ENCODE measurements at places on chromosomes 13 and 19.
A peak's percentile ranks its signal among the peaks of the same experiment; 100 is the strongest.

DNA sequence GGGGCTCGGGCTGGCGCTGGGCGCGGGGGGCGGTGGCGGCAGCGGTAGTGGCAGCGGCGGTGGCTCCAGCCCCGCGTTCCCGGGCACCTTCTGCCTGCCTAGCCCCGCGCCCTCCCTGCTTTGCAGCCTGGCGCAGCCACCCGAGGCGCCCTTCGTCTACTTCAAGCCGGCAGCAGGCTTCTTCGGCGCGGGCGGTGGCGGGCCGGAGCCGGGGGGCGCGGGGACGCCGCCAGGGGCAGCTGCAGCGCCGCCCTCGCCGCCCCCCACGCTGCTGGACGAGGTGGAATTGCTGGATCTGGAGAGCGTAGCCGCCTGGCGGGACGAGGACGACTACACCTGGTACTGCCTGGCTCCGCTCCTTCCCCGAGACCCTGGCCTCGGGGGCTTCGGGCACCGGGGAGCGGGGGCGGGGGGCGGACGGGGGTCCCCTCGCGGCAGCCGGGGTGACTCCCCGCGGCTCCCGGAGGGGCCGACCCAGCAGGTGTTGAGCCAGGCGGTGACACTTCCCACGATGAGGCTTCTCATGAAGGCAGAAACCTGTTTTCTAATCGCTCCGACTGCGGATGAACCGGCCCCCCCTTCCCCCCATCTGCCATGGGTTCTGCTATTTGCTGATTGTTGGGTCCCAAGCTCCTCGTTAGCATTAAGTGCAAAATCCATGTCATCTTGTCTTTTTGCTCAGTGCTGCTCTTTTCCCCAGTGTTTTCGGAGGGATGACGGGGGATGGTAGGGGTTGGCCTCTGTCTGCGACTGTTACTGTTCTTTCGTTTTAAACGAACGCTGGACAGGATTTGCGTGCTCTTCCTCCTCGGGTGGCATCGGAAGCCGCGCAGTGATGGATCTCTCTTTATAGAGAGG is 943 bp downstream of the SLAIN1 start:
- DNase-seq = peak; percentile 7

GRCh38 chr19:1411255-1412191 is 4.1 kb downstream of the DAZAP1 start:
- DNase-seq = no peak

- no peak for DNase-seq
Observed at GRCh38 chr19:32971012-32971595, 654 bp downstream of the CEP89 start.

DNA sequence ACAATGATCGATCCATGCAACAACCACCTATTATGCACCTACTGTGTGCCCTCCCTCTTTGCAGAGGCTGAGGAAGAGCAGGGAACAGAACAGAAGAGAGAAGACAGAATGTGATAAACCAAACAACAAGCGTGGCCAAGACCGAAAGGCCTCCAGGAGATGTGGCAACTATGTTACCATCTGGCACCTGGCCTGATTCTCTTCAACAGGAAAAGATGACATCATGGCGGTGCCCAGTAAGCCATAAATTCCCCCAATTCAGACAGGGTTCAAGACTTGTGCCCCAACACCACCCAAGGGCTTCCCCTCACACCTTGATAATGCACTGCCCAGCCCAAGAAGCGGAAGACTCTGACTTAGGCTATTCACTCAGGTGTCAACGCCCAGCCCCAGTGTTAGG is 44.3 kb downstream of the SLC7A1 start:
- no peak for DNase-seq

DNA sequence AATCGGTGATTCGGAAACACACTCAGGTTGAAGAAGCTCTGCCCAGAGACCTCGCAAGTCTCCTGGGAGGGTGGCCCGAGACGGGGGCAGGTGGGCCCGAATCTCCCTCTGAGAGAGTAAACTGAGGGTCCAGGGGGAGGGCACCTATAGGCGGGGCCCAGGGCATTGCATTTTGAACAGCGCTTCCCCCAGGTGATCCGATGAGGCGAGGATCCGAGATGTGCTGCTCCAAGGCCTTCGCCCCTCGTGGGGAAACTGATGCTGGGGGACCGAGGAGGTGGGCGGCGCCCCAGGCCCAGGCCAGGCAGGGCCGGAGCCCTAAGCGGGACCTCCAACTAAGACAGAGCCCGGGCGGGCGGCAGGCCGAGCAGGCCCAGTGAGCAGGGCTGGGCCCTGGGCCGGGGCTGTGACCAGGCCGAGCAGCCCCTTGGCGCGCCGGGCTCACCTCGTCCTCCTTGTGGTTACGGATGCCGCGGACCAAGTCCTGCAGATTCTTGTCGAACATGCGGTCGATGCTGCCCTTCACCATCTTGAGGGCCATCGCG is 500 bp downstream of the AP3D1 start:
- no peak for DNase-seq

- DNase-seq = peak; percentile 29
Observed at GRCh38 chr19:3665681-3666544, 34.4 kb downstream of the PIP5K1C start.

DNA sequence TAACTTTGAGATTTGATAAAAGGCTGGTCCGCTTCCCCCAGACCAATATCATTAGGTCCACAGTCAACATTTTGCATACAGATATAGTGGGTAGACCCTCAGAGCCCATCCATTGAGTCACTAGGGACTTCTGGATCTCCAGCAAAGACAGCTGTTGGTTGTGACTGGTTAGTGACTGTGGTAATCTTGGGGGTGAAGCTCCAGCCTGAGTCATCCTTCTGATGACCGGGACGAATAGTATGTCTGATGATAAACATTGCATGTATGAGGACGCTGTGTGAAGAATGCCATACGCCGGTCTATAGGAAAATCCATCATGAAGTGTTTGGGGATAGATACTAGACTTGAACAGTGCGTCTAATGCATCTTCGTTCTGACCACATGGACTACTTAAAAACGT is 307.0 kb downstream of the UQCRFS1 start:
- no peak for DNase-seq

DNA sequence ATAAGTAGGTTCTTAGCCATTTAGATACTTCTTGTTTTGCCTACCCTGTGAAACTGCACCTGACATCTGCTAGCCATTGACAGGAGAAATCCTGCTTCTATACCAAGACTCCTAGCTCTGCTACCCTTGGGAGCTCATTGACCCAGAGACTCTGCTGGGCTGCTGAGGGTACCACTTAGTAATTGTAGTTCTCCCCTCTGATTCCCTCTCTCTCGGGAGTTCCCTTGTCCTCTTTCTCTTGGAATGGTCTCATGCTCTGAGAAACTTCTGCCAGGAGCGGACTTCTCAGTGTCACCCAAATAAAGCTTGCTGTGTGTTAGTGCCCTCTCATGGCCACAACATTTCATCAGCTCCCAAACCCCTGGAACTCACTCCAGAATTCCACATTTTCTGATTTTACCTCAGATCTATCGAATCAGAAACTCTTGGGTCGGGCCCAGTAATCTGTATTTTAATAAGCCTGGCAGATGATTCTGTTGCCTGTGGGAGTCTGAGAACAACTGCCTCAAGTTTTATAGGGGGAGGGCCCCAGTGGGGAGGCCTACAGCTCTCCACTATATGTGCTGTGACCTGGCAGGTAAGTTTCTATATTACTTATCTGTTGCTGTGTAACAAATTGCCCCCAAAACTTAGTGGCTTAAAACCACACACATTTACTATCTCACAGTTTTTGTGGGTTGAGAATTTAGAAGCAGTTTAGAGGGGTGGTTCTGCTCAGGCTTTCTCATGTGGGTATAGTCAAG is 221.1 kb downstream of the TDRD3 start:
- no peak for DNase-seq

DNA sequence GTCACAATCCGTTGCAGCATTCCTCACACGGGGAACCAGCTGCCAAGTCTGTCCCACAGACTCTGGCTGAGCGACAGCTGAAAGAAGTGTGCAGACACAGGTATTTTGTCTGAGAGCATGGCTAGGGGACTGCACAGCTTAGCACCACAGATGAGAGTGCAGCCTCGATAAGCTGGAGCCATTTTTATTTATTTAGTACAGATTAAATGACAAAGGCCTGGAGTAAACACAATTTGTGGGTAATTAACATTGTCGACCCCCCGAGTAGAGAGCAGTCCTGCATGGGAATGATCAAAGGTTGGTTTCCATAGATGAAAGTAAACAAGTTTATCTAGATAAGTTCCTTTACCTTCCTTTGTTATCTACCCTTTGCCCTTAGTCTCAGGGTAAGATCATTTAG is 836.2 kb downstream of the DACH1 start:
- DNase-seq = no peak

- DNase-seq = no peak
Observed at GRCh38 chr13:74203576-74203975, 69.4 kb upstream of the KLF12 start.

- no peak for DNase-seq
Observed at GRCh38 chr13:31625115-31625514, 114.2 kb upstream of the RXFP2 start.

DNA sequence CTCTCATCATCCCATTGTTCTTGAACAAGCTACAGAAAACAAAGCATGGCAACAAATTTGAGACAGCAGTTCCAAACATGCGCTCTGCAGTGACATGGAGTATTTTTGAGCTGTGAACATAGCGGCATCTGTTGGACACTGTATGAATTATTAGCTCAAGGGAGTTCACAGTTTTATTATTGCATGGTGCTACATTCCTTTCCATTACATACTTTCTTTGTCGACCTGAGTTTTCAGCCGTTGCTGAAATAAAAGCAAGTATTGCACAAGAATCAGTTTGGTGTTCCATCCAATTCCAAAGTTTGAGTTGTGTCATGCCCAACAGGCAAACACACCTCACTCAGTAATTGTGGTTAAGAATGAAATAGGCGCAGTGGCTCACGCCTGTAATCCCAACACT is 30.1 kb upstream of the METTL21C start:
- peak; percentile 74 for DNase-seq

DNA sequence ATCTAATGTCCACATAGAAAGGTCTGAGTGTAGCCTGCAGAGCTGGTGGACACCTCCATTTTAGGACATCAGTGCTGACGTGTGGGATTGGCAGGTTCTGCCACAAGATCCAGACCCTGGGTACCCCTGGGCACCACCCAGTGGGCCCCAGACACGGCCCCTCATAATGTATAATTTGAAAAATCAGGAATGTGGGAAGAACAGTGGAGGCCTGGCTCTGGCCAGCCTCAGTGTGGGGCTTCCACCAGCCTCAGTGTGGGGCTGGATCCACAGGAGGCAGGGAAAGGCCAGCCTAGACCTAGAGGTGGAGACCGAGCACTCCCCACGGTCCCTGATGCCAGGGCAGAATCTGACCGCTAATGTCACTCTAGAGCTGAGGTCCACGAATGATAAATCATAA is 150.7 kb upstream of the SOX1 start:
- no peak for DNase-seq

- no peak for DNase-seq
Observed at GRCh38 chr19:4087787-4088679, 21.3 kb upstream of the ZBTB7A start.

GRCh38 chr19:7575434-7576040 is 20.1 kb upstream of the CAMSAP3 start:
- DNase-seq = no peak

DNA sequence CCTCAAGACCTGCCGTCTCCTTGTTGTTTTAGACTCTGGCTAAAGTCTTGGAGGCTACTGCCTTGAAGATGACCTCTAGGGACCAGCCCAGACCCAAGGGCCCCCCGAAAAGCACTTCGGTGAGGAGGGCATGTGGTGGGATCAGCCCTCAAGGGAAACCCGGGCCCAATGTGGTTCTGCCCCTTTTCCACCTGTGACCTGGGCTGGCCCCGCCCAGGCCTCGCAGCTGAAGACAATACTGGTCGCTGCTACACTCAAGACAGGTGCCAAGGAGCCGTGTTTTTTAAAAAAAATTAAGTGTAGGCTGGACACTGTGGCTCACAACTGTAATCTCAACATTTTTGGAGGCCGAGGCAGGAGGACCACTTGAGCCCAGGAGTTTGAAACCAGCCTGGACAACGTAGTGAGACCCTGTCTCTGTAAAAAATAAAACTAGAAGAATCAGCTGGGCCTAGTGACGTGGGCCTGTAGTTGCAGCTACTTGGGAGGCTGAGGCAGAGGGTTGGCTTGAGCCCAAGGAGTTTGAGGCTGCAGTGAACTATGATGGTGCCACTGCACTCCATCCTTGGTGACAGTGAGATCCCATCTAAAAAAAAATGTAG is 903 bp downstream of the TLE6 start:
- no peak for DNase-seq

DNA sequence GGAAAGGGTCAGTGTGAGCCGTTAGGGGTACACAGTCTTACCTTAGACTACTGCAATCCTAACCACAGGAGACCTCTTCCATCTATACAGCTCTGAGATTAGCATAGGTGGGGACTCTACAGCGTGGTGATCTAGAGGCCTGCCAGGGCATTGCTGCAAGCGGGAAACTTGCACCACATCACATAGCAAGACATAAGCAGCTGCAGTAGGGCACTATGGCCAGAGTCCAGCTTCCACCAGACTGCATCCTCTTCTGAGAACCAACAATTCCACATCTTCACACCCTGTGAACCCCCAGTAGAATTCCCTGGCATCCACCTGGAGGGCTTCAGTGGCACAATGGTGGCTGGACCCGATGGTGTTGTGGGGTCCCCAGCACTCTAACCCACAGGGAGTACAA is 1564.3 kb upstream of the PRR20A start:
- DNase-seq = no peak

- no peak for DNase-seq
Observed at GRCh38 chr13:111559612-111560403, 239.4 kb downstream of the TEX29 start.

DNA sequence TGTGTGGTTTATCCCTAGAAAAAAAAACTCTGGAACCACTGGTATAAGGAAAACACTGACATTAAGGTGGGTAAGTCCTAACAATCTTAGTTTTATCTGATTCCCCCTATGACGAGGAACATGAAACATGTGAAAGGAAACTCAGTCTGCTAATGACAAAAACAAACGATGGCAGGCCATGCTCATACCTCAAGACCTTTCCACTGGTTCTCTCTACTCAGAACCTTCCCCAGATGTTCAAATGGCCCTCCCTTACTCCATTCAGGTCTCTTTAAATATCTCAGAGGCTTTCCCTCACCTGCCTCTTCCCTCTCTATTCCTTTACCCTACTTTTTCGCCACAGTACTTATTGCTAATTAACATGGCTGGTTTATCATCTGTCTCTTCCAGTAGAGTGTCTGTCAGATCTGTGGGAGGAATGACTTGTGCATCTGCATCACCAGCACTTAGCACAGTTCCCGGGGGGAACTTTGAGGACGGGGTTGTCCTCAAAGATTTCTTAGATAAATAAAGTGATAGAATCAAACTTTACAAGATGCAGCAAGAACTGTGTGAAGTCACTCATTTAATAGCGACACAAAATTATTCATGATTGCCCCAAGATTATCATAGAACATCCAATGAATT is 1.5 kb downstream of the TUBGCP3 start:
- DNase-seq = no peak

GRCh38 chr13:30125422-30126073 is 181.8 kb downstream of the KATNAL1 start:
- peak; percentile 52 for DNase-seq

GRCh38 chr19:49497047-49497788 is 984 bp downstream of the RPS11 start:
- no peak for DNase-seq

DNA sequence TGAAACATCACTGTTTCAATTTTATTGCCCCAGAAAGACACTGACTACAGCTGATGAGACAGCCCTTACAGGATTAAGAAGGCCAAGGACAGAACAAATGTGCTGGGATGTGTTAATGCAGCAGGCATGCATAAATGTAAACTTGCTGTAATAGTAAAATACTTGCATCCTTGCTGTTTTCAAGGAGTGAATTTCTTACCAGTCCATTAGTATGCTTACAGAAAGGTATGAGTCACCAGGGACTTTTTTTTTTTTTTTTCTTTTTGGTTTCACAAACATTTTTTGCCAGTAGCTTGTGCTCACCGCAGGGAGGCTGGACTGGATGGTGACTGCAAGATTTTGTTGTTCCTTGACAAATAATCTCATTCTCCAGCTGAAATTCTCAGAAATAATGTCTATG is 55.1 kb downstream of the GPR180 start:
- DNase-seq = peak; percentile 31

All from kidney glomerular epithelial cell (primary cell).